ENCODE measurements at places on chromosomes 12 and 14. TPM values are rescaled to one million over a fixed set of nuclear protein-coding genes. Genes with fewer than 3 reads are reported as not detected.
A peak's percentile ranks its signal among the peaks of the same experiment; 100 is the strongest.

GRCh38 chr12:19979584-19979983 is 388.8 kb upstream of the PDE3A start:
- H3K4me3 ChIP-seq = no peak overlapping the region

- no peaks in the 10 kb centered on the region for H3K36me3 ChIP-seq
- no peak overlapping the region for H3K4me3 ChIP-seq
- H3K27me3 ChIP-seq = no peaks in the 10 kb centered on the region
- H3K4me1 ChIP-seq = no peaks in the 10 kb centered on the region
- H3K27ac ChIP-seq = no peak overlapping the region
- DNase-seq = no peak
Observed at GRCh38 chr12:94534774-94535509, 75.3 kb upstream of the CEP83 start.

DNA sequence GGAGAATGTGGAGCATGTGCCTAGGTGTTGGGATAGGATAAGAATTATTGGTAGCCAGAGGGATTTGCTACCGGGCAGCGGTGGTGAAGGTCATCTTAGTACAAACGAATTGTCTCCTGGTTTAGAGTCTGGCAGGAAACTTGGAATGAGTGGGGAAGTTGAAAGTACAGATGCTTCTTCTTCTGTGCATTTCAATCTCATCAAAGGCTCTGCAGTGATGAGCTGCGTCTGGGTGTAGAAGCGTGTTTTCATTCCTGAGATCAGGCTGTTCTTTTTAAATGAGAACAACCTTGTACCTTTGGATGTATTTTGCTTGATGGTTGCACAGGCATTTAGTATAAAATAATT is 2.1 kb downstream of the WNK1 start:
- peak overlapping the region; percentile 96 for H3K4me3 ChIP-seq
- peaks cover 5% of the 10 kb centered on the region for H3K4me1 ChIP-seq
- H3K27me3 ChIP-seq = no peaks in the 10 kb centered on the region
- H3K27ac ChIP-seq = peak overlapping the region; percentile 96

DNA sequence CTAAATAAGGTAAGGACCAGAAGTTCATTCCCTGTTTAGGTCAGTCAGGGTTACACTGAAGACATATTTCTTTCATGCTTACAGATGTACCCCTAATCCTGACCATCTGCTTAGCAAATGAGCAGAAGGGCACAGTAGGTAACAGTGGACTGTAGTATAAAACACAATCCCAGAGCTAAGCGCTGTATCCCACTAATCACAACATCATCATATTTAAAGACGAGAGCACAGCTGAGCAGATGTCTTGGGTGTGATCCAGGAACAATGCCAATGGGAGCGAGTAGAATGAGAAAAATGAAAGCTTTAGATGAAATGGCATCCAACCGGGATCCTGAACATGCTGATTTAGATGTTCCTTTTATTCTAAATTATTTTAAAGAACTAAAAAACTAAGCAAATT is 213.4 kb downstream of the CCER1 start:
- DNase-seq = no peak
- H3K4me3 ChIP-seq = no peak overlapping the region
- no peaks in the 10 kb centered on the region for H3K36me3 ChIP-seq
- H3K27ac ChIP-seq = no peak overlapping the region
- H3K4me1 ChIP-seq = no peaks in the 10 kb centered on the region

The ANKRD33 gene
- total RNA-seq = not detected

DNA sequence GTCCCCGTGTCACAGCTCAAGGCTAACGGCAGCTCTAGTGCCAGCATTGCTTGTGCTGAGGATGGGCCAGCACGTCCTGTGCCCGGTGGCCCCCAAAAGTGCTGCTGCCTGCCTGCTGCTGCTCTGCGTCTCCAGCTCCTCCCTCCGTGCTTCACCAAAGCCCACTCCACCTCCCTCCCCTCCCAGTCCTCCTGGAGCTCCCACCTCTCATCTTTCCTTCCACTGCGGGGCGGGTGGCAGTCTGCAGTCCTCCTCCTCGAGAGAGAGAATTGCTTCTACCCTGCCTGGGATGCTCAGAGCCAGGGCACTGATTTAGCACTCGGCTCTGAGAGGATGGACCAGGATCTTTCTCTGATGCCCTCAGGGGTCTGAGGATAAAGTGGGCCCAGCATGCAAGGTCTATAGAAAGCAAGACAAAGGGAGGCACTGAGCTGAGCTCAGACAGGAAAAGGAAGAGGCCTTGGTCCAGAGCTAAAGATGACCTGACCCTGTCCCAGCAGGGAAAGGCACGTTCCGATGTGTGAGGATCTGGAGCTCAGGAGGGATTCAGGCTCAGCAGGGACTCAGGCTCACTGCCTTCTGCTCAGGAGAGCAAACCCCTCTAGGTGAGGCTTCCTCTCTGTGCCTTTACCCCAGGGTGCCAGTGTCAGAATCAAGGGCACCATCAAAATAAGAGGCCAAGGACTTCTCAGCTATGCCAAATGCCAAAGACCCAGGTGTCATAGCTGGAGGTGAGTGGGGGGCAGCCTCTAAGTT is 113.1 kb upstream of the FKBP4 start:
- no peak for DNase-seq
- H3K4me3 ChIP-seq = no peak overlapping the region

All from testis (tissue), 5 donors.